ENCODE measurements at places on chromosomes 6 and 20. TPM values are rescaled to one million over a fixed set of nuclear protein-coding genes. Genes with fewer than 3 reads are reported as not detected.

- DNase-seq = peak; percentile 94
Observed at GRCh38 chr20:51631011-51631950, 88.8 kb upstream of the NFATC2 start.

DNA sequence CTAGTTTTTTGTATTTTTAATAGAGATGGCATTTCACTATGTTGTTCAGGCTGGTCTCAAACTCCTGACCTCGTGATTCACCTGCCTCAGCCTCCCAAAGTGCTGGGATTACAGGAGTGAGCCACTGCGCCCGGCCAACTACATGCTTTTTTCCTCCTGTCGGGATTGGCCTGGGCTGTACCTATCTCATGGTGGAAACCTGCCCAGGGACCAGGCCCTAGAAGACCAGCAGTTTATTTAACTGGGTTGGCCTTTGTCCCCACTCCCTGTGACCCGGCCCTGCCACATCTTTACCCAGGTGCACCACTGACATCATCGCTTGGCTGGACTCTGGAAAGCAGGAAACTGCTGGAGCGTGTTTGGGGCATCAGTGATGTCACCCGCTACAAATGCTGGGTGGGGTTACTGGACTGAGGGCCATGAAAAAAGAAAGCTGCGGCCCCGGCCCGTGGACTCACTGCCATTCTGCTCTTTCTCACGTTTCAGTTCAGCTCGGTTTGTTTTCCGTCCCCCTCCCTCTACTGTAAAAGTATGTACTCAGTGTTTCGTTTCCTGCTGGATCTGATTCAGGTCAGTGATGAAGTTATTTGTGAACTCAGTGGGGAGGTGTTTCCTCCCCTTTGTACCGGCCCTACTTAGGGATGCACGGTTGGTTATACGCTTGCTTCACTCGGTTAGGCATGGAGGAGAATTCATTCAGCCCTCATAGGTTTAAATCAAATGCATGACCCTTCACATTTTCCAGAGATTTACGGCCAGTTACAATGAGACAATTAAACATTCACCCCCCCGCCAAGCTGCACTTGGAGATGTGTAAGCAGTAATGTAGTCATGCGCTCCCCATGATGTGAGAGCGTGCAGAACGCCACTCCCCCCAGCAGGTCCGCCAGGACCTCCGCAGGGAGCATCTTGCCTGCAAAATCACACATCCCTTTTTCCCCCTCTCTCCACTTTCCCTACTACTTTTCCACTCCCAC is 179.3 kb downstream of the MTHFD1L start:
- DNase-seq = peak; percentile 91

- DNase-seq = no peak
Observed at GRCh38 chr6:129543981-129544380, 166.0 kb downstream of the ARHGAP18 start.

- no peak for DNase-seq
Observed at GRCh38 chr20:35225319-35226125, 968 bp upstream of the MMP24 start.

GRCh38 chr6:161056451-161056850 is 64.9 kb downstream of the MAP3K4 start:
- no peak for DNase-seq

- DNase-seq = no peak
Observed at GRCh38 chr20:15840636-15841301, 732.5 kb downstream of the KIF16B start.

DNA sequence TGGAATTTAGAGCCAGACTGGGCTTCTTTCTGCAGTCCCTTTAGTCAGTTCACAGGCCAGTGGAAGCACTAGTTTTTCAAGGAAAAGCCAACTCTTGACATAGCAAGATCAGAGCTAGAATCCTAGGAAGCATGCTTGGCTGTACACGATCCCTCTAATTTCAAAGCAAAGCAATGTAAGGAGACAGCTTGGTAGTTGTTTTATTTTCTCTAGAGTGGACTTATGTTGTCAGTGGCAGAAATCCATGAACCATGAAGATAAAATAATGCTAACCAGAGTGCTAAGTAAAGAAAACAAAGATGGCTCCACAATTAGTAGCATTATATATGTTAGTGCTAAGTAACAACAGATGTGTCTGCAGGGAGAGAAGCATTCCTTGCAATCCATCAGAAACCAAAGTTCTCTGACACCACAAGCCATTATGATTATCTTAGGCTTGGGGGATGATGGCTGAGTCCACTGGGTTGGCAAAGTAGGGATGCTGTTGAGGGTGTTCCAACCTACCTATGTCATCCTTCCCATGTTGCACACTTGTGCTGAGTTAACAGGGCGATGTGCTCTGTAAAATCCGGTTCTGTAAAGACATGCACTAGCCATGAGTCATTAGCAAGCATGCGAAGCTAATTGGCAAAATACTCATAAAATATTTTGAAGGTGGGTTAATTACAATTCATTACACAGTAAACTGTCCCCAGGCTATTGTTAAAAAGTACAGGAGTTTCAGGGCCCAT is 115.2 kb downstream of the BMP2 start:
- no peak for DNase-seq

- no peak for DNase-seq
Observed at GRCh38 chr20:18623156-18623910, 35.5 kb downstream of the DTD1 start.

DNA sequence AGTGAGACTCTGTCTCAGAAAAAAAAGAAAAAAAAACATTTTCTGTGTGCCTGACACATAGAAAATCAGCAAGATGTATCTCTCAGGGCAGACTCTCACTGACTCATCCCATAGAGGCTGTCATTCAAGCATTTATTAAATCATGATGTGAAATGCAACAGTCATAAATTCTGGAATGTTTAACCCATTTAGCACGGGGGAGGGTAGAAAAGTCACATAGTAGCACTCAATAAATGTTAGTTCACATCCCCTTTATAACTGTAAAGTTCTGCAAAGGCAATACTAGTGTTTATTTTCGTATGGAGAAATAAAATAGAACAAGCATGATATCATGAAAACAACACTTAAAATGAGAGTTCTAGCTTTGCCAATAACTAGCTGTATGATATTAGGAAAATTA is 15.5 kb upstream of the CARMIL1 start:
- no peak for DNase-seq

GRCh38 chr6:12081771-12082170 is 69.7 kb downstream of the HIVEP1 start:
- DNase-seq = no peak

GRCh38 chr6:170311696-170312095 is 5.1 kb downstream of the FAM120B start:
- no peak for DNase-seq

DNA sequence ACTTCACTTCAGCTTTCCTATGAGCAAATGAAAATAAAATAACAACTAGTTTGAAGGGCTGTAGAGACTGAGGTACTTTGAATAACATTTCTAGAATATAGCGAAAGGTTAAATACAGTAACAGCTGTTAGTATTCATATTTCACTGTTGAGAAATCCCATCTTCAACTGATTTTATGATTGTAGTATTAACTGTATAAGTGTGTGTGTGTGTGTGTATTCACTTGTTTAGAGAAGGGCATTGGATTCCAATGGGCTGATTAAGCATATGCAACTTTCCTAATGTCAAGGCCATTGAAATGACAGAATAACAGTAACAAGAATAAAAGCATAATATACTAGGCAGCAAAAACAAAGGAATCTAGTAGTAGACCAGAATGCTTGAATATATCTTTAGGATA is 957.5 kb upstream of the EPHA7 start:
- DNase-seq = no peak

DNA sequence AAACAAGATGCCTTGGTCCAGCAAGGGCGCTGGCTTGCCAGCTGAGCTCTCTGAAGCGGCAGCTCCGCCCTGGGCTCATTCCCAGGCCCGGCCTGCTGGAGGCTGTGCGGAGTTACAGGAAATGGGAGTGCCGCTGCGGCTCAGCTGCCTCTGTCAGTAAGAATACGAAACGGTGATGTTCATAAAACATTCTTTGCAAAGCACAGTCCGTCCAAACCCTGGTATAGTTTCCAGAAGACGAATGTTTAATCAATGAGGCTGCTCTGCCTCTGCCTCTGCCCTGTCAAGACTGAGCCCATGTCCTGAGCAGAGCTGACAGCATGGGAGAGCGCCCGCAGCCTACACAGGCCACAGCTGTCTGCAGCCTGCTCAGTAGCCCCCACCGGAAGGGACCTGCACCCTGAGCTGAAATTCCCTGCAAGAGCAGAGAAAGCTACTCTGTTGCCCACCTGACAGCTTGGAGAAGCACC is 153.3 kb upstream of the SNX9 start:
- DNase-seq = peak; percentile 93

- no peak for DNase-seq
Observed at GRCh38 chr20:21512634-21513180, 1.2 kb downstream of the NKX2-2 start.

DNA sequence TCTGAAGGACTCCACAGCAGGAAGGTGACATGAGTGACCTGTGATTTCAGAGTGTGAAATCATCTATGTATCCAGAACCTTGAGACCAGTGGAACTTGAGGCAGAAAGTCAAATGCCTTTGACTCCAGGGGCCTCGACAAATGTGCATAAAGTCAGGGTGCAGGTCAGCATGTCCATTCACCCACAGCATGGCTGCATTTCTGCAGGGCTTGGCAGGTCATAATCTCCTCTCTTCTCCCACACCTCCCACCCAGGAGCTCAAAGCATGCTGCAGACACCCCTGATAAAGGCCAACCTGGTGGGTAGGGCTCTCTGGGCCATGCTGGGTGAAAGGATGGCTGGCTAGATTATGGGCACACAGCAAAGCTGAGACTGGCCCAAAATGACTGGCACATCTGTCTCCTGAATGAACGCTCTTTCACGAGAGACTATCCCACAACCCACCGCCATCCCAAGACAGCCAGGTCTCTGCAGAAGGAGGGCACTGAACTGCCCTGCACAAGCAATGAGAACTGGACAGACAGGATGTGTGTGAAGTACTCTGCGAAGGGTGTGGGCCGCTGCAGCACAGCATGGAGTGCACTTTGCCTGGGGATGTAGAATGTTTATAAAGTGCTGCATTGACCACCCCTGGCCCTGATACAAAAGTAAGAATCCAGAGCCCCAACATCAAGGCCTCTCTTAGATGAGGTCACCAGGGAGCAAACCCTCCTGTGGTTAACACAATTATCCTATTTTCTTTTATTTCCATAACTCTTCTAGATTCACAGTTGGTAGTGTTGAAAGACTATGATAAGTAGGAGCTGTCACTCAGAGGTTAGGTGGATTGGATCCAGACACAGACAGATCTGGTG is 78.2 kb upstream of the NXT1 start:
- no peak for DNase-seq

GRCh38 chr6:161227004-161227960 is 46.6 kb downstream of the AGPAT4 start:
- DNase-seq = no peak

DNA sequence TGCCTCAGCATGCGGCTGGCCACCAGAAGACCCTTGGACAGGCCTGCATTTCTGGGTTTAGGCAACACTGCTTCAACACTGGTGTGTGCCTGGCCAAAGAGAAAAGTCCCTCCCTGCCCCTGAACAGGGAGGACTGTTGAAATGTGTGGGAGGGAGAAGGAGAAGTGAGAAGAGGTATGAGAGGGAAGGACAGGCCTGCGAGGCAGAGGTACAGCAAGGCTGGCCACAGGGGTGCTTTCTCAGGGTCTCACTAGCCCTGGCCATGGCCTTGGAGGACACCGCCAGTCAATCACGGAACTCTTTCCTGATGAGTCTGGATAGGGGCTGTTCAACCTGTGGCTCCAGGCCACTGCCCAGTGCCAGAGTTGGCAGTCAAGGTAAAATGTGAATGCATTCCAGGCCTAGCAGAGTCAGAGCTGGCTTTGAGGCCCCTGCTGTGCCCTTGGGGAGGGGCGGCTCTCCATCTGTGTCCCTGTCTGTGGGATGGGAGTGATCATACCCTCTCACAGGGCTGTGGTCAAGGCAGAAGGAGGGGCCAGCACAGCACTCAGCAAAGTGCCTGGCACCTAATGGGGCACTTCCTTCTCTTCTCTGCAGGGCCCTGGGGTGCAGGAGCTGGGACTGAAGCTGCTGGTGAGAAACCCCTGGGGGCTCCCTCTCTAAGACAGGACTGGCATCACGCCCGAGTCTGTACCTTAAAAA is 43.2 kb upstream of the CDH22 start:
- no peak for DNase-seq

GRCh38 chr20:44409132-44409600 is 53.7 kb downstream of the HNF4A start:
- DNase-seq = no peak

DNA sequence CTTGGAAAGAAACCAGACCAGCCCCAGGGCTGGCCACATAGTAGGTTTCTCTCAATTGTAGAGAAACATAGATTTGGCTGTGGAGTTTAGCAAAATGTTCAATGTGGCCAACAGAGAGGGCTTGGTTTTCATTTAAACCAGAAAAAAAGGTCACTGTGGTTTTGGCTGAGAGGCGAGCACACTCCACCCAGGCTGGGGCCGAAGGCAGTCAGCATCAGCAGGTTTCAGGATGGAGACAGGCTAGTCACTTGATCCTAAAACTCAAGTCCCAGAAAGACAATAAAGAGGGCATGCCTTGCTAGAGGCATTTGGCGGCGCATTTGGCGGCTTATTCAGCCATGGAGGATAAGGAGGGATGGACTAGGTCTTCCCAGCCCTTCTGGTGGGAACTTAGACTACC is 73.1 kb downstream of the PRND start:
- no peak for DNase-seq

CST5 gene
- polyA plus RNA-seq = not detected

REM1 gene
- 1.2 TPM for polyA plus RNA-seq

SRSF12 gene
- polyA plus RNA-seq = not detected

DNAH8 gene
- polyA plus RNA-seq = 0.22 TPM

RFX6 gene
- polyA plus RNA-seq = 0.46 TPM

PACRG gene
- polyA plus RNA-seq = not detected

SYTL3 gene
- polyA plus RNA-seq = 6.9 TPM

MOG gene
- 0.22 TPM for polyA plus RNA-seq

SPEF1 gene
- polyA plus RNA-seq = not detected

GPX5 gene
- polyA plus RNA-seq = not detected

CST7 gene
- 4.2 TPM for polyA plus RNA-seq

ARMC2 gene
- polyA plus RNA-seq = 2.5 TPM

Measured in sigmoid colon (tissue), 7 donors.